Stimulated activated CD8-positive, alpha-beta memory T cell treated with anti-CD3 and anti-CD28 coated beads, Interleukin-12 subunit alpha, Interleukin-12 subunit beta, amount 100 ng/mL, for 4 hours (primary cell): ENCODE measurements at places on chromosomes 5 and 9.

- DNase-seq = no peak
These were observed 144.9 kb downstream of the ALDH1A1 start for GRCh38 chr9:72807765-72808445.

- no peak for DNase-seq
These were observed 17.7 kb upstream of the TCOF1 start for GRCh38 chr5:150339841-150340240.

GRCh38 chr5:78001197-78001596 lies 225.1 kb upstream of the TBCA start:
- DNase-seq = no peak

DNA sequence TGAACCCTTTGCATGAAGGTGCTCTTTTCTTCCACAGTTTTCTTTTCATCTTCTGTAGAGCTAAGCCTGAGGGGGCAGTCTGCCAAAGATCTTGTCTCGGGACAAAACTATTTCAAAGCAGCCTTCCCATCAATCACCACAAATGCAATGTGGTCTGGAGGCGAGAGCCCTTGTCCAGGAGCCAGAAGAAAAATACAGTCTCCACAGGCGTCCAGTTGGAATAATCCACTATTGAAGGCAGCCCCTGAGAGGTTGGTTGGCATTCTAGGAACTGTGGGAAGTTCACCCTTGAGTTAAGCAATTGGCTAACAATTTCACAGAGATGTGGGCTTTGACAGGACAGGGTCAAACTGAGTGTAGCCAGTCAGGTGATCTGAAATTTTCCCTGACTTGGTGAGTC lies 72.0 kb downstream of the SEMA6A start:
- no peak for DNase-seq

- no peak for DNase-seq
These were observed 63.5 kb downstream of the DUSP1 start for GRCh38 chr5:172707285-172708182.

DNA sequence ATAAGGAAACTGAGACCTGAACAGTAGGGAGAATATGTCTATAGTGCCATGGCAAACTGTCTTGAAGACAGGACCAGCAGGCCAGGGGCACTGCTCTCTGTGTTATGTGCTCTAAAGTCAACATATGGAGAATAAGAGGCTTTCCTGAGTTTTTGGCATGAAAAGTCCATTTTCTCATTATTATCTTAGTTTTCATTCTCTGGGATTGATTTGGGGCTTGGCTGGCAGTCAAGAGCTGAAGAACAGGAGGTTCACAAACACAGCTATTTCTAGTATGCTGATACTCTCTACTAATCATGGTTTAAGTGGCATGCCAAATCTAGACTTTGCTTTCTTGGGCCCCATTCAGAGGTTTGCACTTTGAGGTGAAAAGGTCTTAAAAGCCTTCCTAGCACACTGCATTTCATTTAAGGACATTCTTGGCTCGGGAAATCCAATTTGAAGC lies 404.4 kb downstream of the ZNF608 start:
- no peak for DNase-seq

GRCh38 chr5:881551-881935 lies 11.1 kb downstream of the BRD9 start:
- no peak for DNase-seq

DNA sequence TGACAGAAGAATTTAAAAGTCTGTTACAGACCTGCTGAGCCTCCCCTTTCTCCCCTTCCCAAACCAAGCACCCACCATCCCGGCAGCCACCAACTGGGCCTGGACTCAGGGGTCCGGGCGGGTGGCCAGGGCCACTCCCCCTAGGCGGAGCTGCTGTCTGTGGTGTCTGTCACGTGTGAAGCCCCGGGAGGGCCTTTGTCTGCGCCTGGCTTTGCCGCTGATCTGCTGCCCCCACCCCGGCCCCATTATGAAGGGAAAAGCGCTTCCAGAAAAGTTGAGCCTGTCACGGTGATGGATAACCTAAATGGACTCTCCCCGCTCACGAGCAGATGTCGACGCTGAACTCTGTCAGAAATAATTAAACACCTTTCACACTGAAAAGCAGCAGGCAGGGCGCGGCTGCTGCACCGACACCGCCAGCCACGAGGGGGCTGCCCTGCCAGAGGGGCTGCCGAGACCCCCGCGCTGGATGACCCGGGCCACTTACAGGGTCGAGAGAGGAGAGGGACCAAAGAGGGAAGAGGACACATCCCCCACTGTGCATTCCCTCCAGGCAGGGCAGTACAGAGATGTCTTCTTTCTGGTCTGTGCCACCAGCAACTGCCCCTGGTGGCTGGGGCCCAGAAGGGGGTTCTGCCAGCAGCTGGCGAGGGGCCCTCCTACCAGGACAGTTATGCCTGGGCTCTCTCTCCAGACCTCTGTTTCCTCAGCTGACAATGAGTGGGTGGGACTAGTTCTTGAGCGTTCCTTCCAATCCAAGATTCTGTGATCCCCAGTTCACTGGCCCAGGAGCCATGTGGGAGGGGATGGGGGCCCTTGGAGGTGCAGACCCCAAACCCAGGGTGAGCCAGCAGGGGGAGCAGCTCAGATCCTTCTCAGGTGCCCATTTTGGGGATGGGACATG lies 36.0 kb upstream of the BARHL1 start:
- DNase-seq = no peak

- DNase-seq = no peak
These were observed 73.1 kb downstream of the FEM1C start for GRCh38 chr5:115471345-115472063.

DNA sequence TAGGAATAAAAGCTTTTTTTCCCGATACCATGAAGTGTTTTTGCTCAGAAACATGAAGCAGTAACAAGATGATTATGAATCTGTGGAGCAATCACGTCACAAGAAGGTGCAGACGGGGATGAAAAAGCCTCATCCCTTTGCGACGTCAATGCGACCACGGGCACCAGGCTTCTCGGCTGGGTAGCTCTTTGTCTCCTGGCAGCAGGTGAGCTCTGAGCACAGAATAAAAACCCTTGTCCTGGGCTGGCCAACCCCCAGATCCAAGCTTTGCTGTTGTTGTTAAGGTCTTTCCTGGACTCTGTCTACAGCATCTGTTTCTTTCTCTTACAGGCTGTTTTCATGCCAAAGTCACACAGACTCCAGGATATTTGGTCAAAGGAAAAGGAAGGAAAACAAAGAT lies 113.8 kb downstream of the ANKRD18B start:
- DNase-seq = no peak

GRCh38 chr9:104784098-104784497 lies 20.2 kb downstream of the NIPSNAP3B start:
- no peak for DNase-seq

- DNase-seq = no peak
These were observed 32.9 kb downstream of the NDFIP1 start for GRCh38 chr5:142141463-142141862.

DNA sequence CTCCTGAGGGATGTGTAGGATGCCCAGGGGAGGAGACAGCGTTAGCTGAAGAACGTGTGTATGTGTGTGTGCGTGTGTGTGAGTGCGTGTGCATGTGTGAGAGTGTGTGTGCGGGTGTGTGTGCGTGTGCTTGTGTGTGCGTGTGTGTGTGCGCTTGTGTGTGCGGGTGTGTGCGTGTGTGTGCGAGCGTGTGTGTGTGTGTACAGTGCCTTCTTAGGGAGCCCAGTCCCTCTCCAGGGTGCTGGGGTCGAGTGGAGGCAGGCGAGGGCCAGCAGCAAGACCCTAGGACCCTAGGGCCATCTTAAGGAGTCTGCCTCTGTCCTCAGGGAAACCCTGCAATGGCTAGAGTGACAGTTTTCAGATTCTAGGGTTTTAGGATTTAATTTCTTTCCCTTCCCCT lies 26.0 kb upstream of the STXBP1 start:
- DNase-seq = no peak

DNA sequence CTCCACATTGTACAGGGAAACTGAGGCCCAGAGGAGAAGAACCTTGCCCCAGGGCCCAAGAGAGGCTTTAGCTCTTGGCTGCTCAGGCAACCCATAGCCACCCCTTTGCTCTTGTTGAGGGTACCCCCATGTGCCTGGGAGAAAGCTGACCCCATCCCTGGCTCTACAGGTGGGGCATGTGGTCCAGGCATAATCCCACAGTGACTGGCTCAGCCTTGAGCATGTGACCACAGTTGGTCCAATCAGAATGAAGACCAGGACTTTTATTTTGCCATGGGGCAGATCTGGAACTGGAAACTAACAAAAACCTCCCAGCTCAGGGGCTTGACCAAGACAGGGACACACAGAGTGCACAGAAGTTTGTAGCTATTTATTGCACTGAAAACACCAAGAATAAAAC lies 29.3 kb downstream of the SLC6A7 start:
- DNase-seq = no peak

- DNase-seq = no peak
These were observed 2039.7 kb upstream of the WWC1 start for GRCh38 chr5:166251786-166252185.

DNA sequence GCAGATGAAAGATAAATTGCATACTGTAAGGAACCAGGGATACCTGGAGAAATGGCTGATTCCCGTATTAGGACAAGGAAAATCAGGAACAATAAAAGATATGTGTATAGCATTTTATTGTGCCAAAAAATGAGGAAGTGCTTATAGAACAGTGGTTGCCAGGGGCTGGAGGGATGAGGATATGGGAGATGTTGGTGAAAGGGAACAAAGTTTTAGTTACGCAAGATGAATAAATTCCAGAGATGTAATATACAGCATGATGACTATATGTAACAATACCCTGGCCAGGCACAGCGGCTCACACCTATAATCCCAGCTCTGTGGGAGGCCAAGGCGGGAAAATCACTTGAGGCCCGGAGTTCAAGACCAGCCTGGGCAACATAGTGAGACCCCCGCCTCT lies 101.8 kb downstream of the CDK5RAP2 start:
- DNase-seq = no peak

- no peak for DNase-seq
These were observed 2.4 kb downstream of the NFIL3 start for GRCh38 chr9:91421128-91421765.

GRCh38 chr5:143491646-143492045 lies 88.2 kb upstream of the NR3C1 start:
- DNase-seq = no peak

- DNase-seq = no peak
These were observed 49.5 kb downstream of the RXRA start for GRCh38 chr9:134375430-134376385.

GRCh38 chr5:65198456-65199120 lies 283.1 kb downstream of the ADAMTS6 start:
- no peak for DNase-seq

DNA sequence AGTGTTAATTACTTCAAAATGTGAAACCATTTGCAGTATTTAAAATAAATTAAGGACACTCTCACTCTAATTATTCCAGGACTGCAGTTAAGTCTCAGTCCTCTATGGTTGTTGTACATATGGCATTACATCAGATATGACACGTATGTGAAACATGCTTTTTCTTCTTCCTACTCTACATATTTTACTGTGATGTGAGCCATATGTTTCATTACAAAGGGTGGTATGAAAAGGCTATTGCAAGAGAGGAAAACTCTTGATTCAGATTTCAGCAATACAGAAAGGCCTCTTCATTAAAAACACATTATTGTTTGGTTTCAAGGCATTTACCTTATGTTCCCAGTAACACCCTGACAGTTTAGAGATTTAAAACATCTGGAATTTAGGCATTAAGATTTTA lies 964.5 kb upstream of the DMAC1 start:
- DNase-seq = no peak

GRCh38 chr5:172979778-172980177 lies 3.8 kb upstream of the ATP6V0E1 start:
- DNase-seq = no peak

GRCh38 chr5:175107865-175108264 lies 336.1 kb downstream of the DRD1 start:
- no peak for DNase-seq

- no peak for DNase-seq
These were observed 163.8 kb downstream of the GABRB2 start for GRCh38 chr5:161382685-161383084.

DNA sequence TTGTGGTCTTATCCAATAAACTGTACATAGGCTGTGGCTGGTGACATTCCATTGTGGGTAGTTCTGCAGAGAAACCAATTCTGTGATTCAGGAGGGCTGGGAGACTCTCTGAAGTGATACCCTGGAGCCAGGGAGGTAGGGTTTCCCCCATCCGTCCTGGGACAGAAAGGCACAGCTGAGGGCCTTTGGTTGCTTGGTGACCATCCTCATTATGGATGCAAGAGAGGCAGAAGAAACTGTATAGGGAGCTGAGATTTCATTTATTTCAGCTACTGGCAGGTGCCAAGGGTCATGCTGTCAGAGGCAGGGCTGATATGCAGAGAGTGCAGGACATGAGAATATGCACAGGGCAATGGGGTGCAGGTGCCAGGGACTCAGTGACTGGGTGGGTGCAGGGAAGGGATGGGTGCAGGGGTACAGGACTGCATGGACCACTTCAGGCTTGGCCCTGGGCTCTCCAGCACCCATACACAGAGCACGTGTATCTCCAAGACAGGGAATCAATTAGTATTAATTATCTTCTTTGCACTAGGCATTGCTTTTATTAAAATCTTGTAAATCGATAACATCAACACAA lies 236.5 kb downstream of the ICE1 start:
- DNase-seq = no peak

DNA sequence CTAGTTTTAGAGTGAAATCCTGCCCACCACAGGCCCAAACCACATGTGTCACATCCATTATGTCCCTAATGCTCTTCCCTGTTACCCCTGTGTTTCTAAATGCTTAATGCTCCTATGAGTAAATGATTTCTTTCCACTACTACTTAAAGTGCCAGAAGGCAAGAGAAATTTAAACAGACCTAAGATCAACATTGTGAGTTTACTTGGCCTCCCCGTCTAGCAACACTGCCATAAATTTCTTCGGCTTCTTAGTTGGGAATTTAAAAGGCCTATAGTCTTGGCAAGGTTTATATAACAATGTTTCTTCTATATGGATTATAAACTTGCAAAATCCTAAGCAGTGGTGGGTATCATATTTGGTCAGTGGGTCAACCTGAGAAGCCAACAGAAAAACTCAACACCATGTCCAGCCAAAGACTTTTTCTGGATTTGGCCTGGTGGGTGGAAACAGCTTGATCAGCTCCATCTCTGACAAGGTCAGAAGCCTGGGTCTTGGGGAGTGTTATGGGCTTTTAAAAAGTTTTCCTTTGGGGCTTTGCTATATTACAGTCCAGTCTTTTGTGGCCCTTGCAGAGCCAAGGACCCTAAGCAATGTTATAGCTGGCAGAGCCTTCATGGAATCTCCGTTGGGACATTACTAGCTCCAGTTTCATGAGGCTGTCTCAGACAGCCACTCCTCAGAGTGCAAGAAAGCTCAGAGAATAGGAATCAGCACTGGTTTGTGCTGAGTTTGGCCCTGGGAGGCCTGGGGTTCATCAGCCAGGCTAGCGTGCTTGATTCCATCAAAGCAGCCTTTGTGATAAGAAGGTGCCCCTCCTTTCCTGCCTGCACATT lies 119.8 kb downstream of the PRDM6 start:
- no peak for DNase-seq

GRCh38 chr5:106757672-106758071 lies 913.1 kb downstream of the EFNA5 start:
- no peak for DNase-seq

- no peak for DNase-seq
These were observed 26.7 kb downstream of the SLC6A18 start for GRCh38 chr5:1251678-1252580.

GRCh38 chr9:36154331-36154952 lies 14.7 kb upstream of the CCIN start:
- no peak for DNase-seq

GRCh38 chr5:180557217-180557809 lies 34.0 kb downstream of the SCGB3A1 start:
- DNase-seq = no peak
